ENCODE measurements at places on chromosomes 2 and 18. TPM values are rescaled to one million over a fixed set of nuclear protein-coding genes. Genes with fewer than 3 reads are reported as not detected.

DNA sequence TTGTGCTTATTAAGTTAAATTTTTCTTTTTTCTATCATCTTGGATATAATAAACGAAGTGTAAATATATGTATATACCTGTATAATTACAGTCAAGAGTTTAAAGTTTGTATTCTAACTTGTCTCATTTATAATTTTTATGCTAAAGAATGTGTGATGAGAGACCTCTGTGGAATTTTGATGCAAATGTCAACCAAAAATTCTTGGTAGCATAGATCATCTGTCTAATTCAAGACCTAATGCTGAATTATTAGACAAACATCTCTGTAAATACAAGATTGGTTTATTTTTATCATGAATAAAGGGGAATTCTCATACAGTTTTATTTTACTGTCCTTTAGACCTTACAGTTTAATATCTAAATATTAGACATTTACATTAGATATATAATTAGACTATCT lies 149.2 kb upstream of the VWC2L start:
- no peaks in the 10 kb centered on the region for H3K36me3 ChIP-seq
- H3K4me1 ChIP-seq: peaks cover 10% of the 10 kb centered on the region

Gene CHST9
- 1.3 TPM for total RNA-seq

Gene RGPD5
- total RNA-seq: 34.7 TPM

- H3K27ac ChIP-seq: no peak overlapping the region
- no peaks in the 10 kb centered on the region for H3K27me3 ChIP-seq
- no peaks in the 10 kb centered on the region for H3K4me1 ChIP-seq
Measured at GRCh38 chr18:54261894-54262293, 7.4 kb upstream of the POLI start.

Gene LYPD6B
- total RNA-seq: 1.1 TPM

GRCh38 chr2:136376211-136376610 lies 258.3 kb upstream of the CXCR4 start:
- H3K27me3 ChIP-seq: no peaks in the 10 kb centered on the region
- no peaks in the 10 kb centered on the region for H3K36me3 ChIP-seq
- no peaks in the 10 kb centered on the region for H3K4me1 ChIP-seq
- no peak overlapping the region for H3K27ac ChIP-seq

DNA sequence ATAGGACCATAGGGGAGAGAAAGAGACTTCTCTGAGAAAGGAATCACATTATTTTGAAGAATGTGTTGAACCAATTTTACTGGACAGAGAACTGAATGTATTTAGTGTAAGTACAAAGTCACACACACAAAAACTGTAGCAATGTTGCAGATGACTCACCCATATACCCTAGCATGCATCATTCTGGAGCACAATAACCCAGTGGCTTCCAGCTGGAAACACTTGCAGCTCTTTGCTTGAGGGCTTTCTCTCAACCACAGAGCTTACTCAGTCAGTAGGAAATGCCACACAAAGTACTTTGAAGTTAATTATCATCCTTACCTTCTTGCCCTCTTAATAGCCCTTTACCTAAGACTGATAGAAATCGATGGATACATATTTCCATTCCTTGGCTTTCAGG lies 760.0 kb upstream of the FSHR start:
- no peak overlapping the region for H3K27ac ChIP-seq
- H3K27me3 ChIP-seq: no peaks in the 10 kb centered on the region
- H3K4me1 ChIP-seq: no peaks in the 10 kb centered on the region
- DNase-seq: peak; percentile 67

GRCh38 chr2:233243348-233243747 lies 8.1 kb upstream of the ATG16L1 start:
- no peak for DNase-seq
- H3K4me1 ChIP-seq: no peaks in the 10 kb centered on the region
- no peaks in the 10 kb centered on the region for H3K27me3 ChIP-seq
- no peak overlapping the region for H3K27ac ChIP-seq

GRCh38 chr2:240255165-240255491 lies 114.7 kb upstream of the OTOS start:
- H3K27ac ChIP-seq: no peak overlapping the region
- no peak overlapping the region for H3K4me3 ChIP-seq
- H3K27me3 ChIP-seq: no peaks in the 10 kb centered on the region
- no peak for DNase-seq

GRCh38 chr18:54440292-54440691 lies 82.6 kb downstream of the C18orf54 start:
- DNase-seq: no peak
- peaks cover 2% of the 10 kb centered on the region for H3K27me3 ChIP-seq
- H3K4me1 ChIP-seq: no peaks in the 10 kb centered on the region
- no peaks in the 10 kb centered on the region for H3K36me3 ChIP-seq
- H3K4me3 ChIP-seq: no peak overlapping the region
- H3K27ac ChIP-seq: no peak overlapping the region

DNA sequence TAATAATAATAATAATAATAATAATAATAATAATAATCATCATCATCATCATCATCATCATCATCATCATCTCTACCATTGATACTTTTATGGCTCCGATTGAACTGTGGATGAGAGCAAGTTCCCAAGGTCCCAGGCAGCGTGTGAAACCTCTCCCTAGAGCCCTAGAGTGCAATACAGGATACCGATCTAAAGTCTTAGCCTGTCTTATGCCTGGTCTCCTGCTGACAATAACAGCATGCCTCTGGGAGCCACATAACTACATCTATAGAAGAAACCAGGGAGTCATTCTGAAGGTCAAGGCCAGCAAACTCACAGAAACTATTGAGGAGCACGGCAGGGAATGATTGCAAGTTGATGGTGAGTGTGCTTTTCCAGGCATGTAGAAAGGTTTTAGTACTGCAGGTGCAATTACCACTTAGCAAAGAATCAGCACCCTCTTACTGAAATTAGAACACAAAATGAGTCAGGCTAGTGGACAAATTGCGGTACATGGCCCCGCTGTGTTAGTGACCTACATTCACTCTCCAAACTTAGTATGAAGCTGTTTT lies 457.2 kb upstream of the CDH20 start:
- no peaks in the 10 kb centered on the region for H3K36me3 ChIP-seq
- H3K4me3 ChIP-seq: no peak overlapping the region
- no peak overlapping the region for H3K27ac ChIP-seq
- no peak for DNase-seq

GRCh38 chr2:25982273-25982967 lies at the start of gene KIF3C:
Gene KIF3C, minus strand, starts transcription at chr2:25982497. Its CDS starts 580 bp downstream, at chr2:25981917.
- peak within 1 kb of the TSS; percentile 63 for H3K4me3 ChIP-seq
- peak within 1 kb of the TSS; percentile 40 for H3K27ac ChIP-seq
- H3K27me3 ChIP-seq: peaks cover 2% of the 10 kb centered on the region
- H3K36me3 ChIP-seq: no peaks in the 10 kb centered on the region
- peaks cover 37% of the 10 kb centered on the region for H3K4me1 ChIP-seq

DNA sequence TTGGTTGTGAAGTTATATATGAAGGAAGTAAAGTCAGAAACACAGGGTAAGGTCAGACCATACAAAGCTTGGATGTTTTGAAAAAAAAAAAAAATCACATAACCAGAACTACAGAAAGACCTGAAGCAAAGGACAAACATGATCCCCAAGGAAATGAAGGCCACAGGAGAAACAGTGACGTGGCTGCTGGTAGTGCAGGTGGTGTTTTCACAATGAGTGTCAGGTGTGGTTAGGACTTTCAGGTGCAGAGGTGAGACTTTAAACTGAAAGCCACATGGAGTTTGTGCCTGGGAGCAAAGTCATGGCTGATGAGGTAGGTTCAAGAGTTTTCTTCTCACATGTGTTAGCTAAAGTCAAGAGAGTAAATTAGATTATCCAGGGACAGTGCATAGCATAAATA lies 270.7 kb downstream of the PIEZO2 start:
- no peaks in the 10 kb centered on the region for H3K36me3 ChIP-seq
- H3K27me3 ChIP-seq: no peaks in the 10 kb centered on the region
- H3K4me3 ChIP-seq: no peak overlapping the region
- no peak for DNase-seq
- H3K27ac ChIP-seq: no peak overlapping the region

DNA sequence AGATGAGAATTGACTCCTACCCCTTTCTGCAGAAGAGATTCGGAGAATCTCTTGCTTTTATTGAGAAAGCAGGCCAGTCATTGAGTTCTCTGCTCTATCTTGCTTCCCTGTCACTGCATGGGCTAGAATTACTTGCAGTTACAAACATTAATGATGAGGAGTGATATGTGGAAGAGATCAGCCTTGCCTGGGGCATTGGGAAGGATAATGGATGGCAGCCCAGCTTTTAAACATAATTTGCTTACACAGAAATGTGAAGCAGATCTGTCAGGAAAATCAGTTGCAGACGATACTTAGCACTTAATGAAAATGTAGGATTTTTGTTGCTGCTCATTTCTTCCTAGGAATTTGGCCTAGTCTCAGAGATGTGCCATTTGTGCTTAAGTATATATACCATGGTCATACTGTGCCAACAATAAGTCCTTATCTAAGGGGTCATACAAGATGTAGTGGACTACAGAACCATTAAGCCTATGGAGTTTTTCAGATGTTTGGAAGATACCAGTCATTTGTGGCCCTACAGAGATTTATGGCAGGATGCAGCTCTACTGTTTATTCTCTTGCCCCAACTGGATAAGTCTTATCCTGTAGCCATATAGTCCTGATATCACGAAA lies 92.7 kb downstream of the XRCC5 start:
- DNase-seq: no peak
- no peaks in the 10 kb centered on the region for H3K27me3 ChIP-seq
- H3K4me1 ChIP-seq: no peaks in the 10 kb centered on the region
- no peak overlapping the region for H3K27ac ChIP-seq
- no peak overlapping the region for H3K4me3 ChIP-seq

DNA sequence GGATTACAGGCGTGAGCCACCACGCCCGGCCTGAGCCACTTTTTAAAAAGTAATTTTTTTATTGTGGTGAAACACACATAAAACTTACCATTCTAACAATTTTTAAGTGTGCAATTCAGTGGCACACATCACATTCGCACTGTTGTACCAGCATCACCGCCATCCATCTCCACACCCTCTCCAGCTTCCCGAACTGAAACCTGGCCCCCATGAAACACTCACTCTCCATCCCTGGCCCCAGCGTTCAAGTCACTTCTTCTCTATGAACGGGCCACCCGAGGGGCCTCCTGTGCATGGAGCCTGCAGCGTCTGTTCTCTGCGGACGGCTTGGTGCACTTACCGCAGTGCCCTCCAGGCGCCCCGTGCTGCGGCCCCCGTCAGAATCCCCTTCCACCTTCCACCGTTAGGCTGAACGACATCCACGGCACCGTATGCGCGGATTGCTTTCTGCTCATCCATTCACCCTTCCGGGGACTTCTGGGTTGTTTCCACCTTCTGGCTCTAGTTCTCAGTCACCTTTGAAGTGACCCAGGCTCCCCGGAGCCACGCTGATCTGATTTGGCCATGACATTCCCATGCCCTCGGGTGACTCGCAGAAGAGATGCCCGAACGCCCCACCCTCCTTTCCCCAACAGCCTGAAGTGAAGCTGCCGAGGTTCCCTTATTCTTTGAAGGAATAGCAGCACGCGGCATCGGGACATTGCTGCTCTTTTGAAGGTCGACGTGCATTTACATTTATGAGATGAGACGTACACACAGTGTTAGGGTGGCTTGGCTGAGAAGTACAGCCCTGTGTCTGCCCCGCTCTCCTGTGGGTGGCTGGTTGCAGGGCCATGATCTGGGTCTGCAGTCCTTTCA lies 134.4 kb downstream of the MBP start:
- no peaks in the 10 kb centered on the region for H3K27me3 ChIP-seq
- H3K27ac ChIP-seq: no peak overlapping the region
- DNase-seq: no peak
- no peaks in the 10 kb centered on the region for H3K36me3 ChIP-seq
- no peak overlapping the region for H3K4me3 ChIP-seq
- H3K4me1 ChIP-seq: no peaks in the 10 kb centered on the region

DNA sequence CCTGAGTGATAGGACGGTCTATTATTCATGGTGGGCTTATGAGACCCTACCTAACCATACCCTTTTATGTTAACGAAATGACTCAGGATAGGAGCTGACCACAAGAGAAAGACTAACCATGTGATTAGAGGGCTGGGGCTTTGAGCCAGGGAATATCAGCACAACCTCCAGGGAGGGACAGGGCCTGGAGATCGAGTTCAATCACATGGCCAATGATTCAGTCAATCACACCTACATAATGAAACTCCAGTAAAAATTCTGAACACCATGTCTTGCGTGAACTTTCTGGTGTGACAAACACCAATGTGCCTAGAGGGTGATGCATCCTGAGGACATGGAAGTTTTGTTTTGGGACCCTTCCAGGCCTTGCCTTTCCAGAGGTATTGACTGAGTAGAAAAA lies 2.2 kb upstream of the TEX51 start:
- DNase-seq: no peak
- H3K27me3 ChIP-seq: no peaks in the 10 kb centered on the region
- H3K36me3 ChIP-seq: no peaks in the 10 kb centered on the region
- H3K4me1 ChIP-seq: no peaks in the 10 kb centered on the region

- no peaks in the 10 kb centered on the region for H3K36me3 ChIP-seq
- DNase-seq: peak; percentile 83
- H3K27me3 ChIP-seq: no peaks in the 10 kb centered on the region
- peak overlapping the region; percentile 96 for H3K27ac ChIP-seq
Measured at GRCh38 chr2:195531754-195532153, 125.3 kb upstream of the SLC39A10 start.

Gene MOCOS
- total RNA-seq: 1.9 TPM

DNA sequence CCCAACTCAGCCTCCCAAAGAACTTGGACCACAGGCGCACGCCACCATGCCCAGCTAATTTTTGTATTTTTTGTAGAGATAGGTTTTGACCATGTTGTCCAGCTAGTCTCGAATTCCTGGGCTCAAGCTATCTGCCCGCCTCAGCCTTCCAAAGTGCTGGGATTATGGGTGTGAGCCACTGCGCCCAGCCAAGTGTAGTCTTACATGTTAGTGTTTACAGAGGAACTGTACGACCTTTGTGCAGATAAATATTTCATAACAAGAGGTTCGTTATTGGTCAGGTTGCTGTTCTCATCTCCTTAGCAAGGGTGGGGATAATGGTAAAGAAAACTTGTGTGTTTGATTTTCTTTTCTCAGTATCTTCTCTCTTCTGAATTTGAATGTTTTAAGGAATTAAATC lies 46.5 kb downstream of the RALBP1 start:
- no peak overlapping the region for H3K4me3 ChIP-seq
- no peak overlapping the region for H3K27ac ChIP-seq
- H3K36me3 ChIP-seq: peaks cover 7% of the 10 kb centered on the region
- no peaks in the 10 kb centered on the region for H3K4me1 ChIP-seq

Gene UGT1A8
- not detected for total RNA-seq

Gene ZCCHC2
- 14.8 TPM for total RNA-seq

GRCh38 chr18:23805898-23806297 lies 116.6 kb downstream of the LAMA3 start:
- peak; percentile 51 for DNase-seq
- no peak overlapping the region for H3K27ac ChIP-seq
- H3K4me3 ChIP-seq: no peak overlapping the region
- peaks cover 10% of the 10 kb centered on the region for H3K27me3 ChIP-seq

- H3K27me3 ChIP-seq: no peaks in the 10 kb centered on the region
- no peak for DNase-seq
- no peaks in the 10 kb centered on the region for H3K4me1 ChIP-seq
- H3K27ac ChIP-seq: no peak overlapping the region
- H3K4me3 ChIP-seq: no peak overlapping the region
Measured at GRCh38 chr18:78174737-78175136, 804.9 kb upstream of the SALL3 start.
